Head of caudate nucleus (tissue), 42 donors: ENCODE measurements at places on chromosomes 12 and 14.

- no peak for DNase-seq
Observed at GRCh38 chr12:47114481-47114892, 34.7 kb upstream of the AMIGO2 start.

GRCh38 chr12:113359939-113360748 is 1.8 kb downstream of the PLBD2 start:
- peak; percentile 33 for DNase-seq

DNA sequence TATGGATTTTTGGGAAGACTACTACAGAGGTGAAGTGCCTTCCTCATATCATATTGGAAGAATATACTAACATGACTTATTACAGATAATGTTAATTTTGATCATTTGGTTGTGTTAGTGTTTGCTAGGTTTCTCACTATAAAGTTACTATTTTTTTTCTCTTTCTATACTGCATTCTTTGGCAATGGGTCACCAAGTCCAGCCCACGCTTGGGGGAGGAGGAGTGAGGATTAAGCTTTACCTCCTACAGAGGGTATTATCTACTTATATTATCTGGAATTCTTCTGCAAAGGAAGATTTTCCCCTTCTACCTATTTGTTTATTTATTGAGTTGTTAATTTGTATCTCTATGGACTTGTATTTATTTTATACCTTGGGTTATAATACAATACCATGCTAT is 31.5 kb downstream of the SCN8A start:
- DNase-seq: no peak

GRCh38 chr12:3554371-3555115 is 63.5 kb downstream of the PRMT8 start:
- no peak for DNase-seq

DNA sequence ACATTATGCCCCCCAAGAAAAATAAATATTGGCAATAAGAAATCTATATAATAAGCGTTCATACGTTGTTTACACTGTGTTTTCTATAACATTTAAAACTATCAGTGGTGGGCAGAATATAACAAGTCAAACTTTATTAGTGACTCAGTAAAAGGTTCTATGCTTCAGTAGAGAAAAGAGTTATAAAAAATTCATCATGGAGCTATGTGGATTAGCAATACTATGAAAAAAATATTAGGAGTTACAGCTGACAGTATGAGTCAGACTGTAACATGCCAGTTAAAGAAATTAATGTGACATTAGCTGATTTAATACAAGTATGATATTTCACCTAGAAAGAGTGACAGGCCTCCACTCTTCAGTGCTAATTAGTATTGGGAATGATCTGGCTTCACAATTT is 125.1 kb upstream of the GARIN6 start:
- no peak for DNase-seq

- DNase-seq: no peak
Observed at GRCh38 chr12:117023998-117024960, 74.9 kb downstream of the TESC start.

GRCh38 chr14:64340560-64341196 is 46.5 kb upstream of the ESR2 start:
- no peak for DNase-seq

- no peak for DNase-seq
Observed at GRCh38 chr14:51860825-51861499, 550 bp downstream of the GNG2 start.

- DNase-seq: no peak
Observed at GRCh38 chr12:42886160-42886559, 296.6 kb upstream of the PRICKLE1 start.

DNA sequence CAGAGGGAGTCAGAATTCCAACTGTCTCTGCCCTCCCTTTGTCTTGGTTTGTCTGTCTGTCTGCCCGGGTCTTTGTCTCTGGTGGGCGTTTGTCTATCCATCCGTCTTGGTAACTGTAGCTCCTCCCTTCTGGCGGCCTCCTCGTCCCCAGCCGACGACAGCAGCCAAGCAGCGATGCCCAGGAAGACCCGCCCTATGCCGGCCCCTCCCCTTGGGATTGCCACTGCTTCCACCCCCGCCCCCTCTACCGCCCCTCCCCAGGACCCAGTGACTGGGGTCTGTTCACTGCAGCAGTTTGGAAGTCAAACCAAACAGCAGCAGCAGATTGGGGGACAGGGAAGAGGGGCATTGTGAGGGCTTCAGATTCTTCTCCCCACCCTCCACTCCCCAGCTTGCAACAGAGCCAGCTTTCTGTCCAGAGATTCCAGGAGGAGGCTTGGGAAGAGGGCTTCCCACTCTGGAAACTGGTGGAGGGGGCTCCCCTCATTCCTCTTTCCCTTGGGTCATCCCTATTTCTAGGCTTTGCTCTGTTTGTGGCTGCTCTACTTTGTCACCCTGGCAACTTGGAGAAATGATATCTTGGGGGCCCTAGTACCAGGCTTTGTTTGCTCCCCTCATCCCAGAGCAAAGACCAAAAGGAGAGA is 2.4 kb upstream of the RARG start:
- no peak for DNase-seq

DNA sequence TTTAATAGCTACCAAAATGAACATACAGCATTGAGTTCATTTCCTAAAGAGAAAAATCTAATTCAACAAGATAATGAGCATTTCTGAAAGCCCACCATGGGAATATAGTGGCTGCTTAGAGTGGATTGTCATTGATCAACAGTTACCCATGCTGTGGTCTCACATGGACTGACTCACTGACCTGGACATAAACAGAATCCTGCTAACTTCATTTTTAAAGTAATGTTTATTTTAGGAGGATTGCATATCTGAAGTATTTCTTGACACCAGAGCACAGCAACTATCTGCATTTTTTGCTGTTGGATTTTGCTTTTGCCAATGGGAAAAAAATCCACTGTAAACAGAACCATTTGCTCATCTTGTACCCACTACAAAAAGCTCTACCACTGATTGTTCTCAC is 71.7 kb downstream of the KCNC2 start:
- DNase-seq: no peak

DNA sequence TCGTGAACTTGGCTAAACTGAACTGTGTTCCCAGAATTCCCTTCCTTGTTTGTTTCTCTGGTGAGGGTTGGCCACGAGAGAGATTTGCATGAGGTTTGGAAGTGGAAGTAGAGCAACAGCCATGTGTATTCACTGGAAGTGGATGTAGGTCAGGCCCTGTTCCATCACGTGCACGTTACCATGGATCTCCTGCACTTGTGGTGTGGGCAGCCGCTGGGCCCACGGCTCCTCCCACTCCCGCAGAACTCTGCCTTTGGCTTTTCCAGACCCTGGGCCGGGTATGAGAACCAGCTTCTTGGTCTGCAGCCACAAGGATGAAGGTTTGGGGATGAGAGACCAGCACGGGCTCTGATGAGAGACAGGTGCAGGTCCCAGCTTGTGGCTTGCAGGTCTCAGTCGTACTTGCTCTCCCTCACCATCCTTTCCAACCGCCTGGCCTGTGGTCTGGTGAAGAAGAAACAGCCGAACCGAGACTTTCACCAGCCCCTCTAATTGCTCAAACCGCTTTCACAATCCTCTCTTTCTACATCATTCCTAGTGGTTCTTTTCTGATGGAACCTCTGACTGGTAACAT is 94.9 kb downstream of the DUSP16 start:
- DNase-seq: peak; percentile 61

GRCh38 chr14:65192686-65193085 is 90.4 kb upstream of the MAX start:
- no peak for DNase-seq

DNA sequence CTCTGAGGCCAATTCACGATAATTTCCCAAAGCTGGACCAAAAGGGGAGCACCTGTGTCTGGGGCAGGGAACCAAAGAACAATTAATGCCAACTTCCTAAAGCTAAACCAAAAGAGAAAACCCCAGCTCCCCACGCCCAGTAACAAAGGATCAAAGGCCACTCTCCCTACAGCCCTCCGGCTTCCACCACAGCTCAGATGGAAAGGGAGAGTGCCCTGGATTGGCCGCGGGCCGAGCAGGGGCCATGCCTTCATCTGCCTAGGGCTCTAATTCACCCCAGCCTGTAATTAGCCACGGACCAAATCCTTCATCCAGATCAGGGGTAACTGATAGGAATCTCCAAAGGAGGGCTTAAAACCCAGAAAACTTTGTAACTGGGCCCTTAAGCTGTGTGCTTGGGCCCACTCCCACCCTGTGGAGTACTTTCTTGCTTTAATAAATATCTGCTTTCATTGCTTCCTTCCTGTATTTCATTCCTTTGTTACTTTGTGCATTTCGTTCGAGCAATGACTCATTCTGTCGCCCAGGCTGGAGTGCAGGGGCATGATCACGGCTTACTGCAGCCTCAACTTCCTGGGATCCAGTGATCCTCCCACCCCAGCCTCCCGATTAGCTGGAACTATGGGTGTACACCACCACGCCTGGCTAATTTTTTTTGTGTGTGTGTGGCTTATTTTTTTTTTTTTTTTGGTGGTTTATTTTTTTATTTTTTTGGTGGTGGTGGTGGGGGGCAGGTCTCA is 65.5 kb upstream of the PPP4R3A start:
- no peak for DNase-seq

- DNase-seq: no peak
Observed at GRCh38 chr12:2613326-2614073, 181.3 kb upstream of the FKBP4 start.

DNA sequence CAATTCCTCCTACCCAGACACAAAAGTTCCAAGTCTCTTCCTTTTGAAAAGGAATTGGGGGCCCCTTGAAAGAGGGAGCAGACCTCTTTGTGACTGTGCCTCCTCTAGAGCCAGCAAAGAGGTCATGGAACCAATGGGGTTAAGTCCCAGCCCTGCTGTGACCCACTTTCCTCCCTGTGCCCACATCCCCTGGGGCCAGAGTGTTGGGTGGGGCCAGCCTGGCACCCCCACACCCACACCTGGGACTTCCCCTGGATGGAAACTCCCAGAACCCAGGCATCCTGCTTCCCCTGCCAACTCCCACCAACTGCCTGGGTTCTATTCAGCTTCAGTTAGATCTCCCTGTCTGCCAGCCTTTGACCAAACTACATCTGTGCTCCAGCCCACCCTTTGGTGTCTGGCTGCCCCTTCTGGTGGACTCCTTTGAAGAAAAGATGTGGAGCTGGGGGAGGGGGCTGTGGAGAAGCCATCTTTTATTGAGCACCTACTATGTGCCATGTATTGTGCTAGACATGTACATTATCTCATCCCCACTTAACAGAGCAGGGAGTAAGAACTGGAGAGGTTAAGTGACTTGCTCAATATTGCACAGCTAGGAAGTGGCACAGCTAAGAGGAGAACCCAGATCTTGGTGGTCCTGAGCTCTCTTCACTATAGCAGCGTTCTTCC is 4.6 kb upstream of the RARG start:
- DNase-seq: no peak

DNA sequence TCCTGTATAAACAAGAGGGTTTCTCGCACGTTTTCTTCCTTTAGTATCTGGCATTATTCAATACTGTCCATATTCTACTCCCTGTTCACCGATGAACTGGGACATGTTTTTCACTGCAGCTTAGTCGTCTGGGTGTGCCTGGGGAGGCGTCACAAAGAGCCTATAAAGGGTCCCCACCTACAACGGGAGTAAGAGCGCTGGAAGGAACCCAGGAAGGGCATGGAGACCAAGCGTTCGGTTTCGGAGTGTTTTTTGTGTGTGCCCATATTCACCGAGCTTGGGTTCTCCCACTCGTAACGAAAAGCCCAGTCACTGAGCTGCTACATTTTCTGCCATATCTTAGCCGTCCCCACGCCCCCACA is 592 bp upstream of the USP15 start:
- DNase-seq: no peak

DNA sequence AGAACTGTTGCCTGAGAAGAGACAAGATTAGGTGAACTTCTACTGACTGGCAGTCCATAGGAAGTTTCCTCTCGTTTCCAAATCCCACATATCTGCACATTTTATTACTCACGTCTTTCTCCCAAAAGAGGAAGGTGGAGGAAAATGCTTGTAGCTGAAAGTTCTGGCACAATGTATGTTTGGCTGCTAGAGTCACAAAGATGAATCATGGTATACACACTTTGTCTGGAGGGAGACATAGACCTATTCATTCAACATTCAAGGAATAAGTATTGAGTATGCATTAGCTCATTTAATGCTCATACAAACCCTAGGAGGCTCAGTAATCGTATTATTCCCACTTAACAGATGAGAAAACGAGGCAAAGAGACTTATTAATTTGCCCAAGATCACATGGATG is 291.8 kb downstream of the FOXN3 start:
- DNase-seq: no peak

GRCh38 chr12:57606399-57606798 is 1.8 kb downstream of the DTX3 start:
- DNase-seq: no peak

GRCh38 chr14:30443368-30444007 is 115.5 kb upstream of the G2E3 start:
- no peak for DNase-seq

- no peak for DNase-seq
Observed at GRCh38 chr12:67520606-67521005, 127.9 kb upstream of the DYRK2 start.

- no peak for DNase-seq
Observed at GRCh38 chr12:19979584-19979983, 388.8 kb upstream of the PDE3A start.

GRCh38 chr14:36944307-36945010 is 227.9 kb downstream of the SLC25A21 start:
- no peak for DNase-seq

DNA sequence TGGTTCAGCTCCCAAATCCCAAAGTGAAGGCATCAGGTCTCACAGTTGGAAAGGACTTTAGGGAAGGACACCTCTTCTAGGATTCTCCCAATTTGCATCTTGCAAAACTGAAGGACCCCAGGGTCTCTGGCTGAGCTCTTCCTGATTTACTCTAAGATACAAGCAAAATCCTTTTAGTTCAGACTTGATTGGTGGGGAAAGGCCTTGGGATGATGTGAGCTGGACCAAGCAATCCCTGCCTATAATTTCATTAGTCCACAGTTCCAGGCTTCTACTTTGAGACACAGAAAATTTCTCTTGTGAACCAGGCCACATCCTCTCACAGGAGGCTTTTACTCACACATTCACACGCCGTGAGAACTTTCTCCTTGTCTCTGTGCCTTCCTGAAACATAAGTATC is 23.6 kb upstream of the VWF start:
- DNase-seq: no peak

DNA sequence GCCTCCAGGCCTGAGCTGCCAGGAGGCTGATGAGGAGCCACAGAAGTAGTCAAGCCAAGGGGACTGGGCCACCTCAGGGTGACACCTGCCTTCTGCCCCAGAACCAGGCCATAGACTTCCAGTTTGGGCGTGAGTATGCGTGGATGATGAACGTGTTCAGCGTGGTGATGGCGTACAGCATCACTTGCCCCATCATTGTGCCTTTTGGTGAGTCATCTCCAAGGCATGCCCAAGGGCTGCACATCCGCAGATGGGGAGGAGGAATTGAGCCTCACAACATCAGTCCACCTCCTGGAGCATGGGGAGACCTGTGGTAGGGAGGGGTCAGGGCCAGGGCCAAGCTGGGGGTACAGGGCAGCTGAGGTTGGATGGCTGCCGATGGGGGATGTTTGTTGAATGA is 22.3 kb downstream of the NGB start:
- no peak for DNase-seq

GRCh38 chr14:101620821-101621785 is 59.8 kb downstream of the DIO3 start:
- DNase-seq: no peak
